Muscle of back (tissue), 13 donors: ENCODE measurements at places on chromosomes 2 and 18.

- DNase-seq: no peak
These were observed 24.3 kb upstream of the REL start for GRCh38 chr2:60857056-60857455.

DNA sequence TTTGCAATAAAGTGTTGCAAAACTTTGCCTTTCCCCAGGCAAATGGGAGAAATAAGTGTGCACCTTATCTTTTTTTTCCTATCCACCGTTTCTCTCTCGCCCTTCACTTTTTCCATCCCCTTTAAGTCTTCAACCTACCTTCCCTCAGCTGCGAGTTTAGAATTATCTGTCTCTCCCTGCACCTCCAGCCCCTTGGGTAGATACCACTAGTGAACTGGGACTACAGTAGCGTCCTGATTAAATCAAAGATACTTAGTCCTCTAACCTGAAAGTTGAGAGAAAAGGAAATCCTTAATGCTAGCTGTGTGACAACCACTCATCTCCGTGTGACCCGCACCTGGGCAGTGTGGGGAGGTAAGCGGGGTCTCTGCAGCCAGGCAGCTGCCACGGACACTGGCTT lies 16.1 kb upstream of the PPP4R1 start:
- no peak for DNase-seq

DNA sequence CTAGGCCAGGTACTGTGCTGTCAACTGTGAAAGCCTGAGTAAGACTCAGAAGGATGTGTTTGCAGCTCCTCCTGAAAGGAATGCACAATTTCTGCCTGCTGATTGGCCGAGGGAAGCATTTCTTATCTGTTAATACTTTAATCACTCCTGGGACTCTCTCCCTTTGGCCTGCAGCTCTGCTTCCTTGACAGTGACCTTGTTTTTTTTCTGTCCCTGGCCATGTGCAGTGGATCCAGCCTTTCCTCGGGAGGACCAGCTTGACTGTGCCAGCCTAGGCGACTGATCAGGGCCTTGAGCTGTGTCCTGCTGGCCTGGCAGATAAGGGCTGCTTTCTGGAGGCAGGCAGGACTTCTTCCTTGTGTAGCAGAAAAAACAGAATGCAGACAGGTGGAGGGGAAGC lies 10.0 kb downstream of the RNF144A start:
- DNase-seq: no peak

DNA sequence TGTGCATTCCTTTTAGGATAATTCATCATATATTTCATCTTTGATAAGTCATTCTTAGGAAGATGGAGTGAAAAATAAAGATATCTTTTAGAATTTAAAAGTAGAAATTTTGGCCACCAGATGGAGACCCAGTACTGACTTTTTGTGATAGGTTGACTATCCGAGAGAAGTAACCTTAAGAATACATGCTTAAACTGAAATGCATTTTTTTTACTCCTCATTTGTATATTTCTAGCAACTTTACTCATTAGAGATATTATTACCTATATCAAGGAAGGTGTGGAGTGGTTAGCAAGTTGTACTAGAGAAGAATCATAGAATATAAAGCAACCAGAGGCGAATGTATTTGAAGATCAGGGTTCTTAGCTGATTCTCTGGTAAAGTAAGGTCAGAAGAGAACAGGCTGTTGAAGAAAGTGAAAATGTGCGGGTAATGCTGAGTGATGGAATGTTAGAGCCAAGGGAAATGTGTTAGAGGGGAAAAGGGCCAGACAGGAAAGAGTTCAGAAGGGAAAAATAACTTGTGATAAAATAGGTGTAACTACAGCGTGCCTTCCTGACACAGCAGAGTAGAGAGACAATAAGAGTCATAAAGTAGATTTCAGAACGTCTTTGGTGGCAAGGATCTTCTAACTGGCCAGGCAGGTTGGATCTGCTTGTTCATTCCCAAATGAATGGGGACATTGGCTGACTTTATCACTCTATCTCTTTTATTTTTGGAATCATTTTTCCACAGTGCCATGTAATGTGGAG lies 52.3 kb downstream of the TDRD15 start:
- peak; percentile 9 for DNase-seq

- DNase-seq: no peak
These were observed 17.5 kb downstream of the NOSTRIN start for GRCh38 chr2:168819829-168820489.

DNA sequence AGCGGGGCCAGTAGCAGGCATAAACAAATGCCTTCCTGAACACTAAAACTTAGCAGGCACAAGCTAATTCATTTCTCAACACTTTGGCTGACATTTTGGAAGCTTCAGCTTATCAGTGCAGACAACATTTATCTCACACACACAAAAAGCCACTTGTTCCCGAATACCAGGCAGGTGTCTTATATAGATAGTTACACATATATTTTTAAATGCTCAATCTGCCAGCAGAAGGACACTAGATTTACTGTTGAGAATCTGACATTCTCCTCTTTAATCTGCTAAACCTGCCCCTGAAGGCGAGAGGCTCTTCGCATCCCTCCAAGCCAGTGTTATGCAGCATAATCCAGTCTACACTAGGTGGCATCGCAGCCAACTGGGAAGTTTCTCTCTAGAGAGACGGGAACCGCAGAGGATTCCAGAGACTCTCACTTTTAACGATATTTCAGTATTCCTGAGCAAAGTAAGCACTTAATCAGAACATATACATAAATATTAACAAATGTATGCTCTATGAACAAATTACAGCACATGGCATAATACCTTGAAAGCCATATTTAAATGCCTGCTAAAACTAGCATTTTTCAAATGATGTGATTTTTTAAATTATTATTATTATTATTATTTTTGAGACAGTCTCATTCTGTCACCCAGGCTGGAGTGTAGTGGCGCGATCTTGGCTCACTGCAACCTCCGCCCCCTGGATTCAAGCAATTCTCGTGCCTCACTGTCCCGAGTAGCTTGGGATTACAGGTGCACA lies 90.2 kb upstream of the SCG2 start:
- DNase-seq: peak; percentile 5

DNA sequence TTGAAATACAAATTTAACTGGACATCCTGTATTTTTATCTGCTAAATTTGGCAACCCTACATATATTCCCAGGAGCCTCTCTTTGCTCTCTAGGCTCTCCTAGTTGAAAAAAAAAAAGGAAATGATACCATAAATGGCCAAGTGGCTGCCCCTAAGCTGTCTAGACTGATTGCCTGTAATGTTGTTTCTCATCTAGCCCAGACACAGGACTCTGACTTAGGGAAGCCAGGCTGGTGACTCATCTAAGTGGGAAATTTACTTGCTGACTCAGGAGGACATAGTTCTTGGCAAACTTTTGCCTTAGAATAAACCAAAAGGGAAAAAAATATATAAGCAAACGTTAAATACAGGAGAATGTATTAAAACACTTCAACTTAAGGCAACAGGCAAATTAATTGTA lies 14.6 kb upstream of the ITGAV start:
- peak; percentile 46 for DNase-seq

DNA sequence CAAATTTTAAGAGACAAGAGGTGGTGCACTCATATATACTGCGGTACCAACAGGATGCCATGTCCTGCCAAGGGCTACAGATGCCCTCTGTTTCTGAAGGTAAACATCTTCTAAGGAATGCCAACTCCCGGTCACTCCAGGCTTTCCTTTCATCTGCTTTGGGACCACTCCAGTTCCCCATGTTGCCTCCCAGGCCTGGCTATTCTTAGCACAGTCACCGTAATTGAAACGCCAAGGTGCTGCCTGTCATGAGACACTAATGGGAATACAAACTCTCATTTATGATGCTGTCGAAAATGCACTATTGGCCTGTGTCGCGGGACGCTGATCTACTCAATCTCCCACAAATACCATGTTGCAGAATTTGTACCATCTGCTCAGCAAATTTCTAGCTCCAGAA lies 79.6 kb downstream of the KLF7 start:
- DNase-seq: no peak

- no peak for DNase-seq
These were observed 772 bp downstream of the RELCH start for GRCh38 chr18:62187543-62188510.

DNA sequence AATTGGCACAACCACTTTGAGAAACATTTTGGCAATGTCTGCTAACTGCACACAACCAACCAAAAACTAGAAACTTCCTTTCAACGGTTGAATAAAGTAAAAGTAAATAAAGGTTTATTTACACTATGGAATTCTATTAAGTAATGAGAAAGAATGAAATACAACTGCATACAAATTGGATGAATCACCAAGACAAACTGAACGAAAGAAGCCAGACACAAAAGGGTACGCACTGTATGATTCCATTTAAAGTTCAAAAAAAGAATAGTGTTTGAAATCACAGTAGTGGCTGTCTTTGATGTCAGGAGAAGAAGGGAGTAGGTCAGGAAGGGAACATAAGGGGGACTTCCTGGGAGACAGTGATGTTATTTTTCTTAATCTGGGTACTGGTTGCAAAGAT lies 46.5 kb upstream of the SULT1C3 start:
- DNase-seq: no peak

GRCh38 chr18:76367168-76368125 lies 127.6 kb downstream of the ZNF516 start:
- DNase-seq: no peak

DNA sequence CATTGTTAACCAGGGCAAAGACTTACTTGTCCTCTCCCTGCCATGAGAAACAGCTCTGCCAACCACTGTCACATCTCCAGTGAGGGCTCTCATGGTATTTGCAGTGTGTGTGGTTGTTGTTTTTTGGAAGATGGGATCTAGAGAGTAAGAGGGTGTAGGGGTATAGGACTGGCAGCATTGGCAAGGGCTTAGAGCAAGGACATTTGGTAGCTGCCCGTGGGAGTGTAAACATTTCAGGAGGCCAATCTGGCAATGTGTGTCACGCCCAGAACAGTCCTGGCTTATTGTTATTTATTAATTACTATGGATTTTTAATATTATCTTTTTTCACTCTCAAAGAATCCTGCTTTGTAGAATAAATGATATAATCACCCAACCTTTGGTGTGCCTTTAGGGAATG lies 90.5 kb downstream of the TMEM17 start:
- no peak for DNase-seq

GRCh38 chr18:13438507-13439056 lies 220.0 kb downstream of the LDLRAD4 start:
- no peak for DNase-seq

GRCh38 chr2:132503701-132504100 lies 87.1 kb downstream of the GPR39 start:
- DNase-seq: no peak

GRCh38 chr2:18830962-18831361 lies 241.6 kb upstream of the NT5C1B start:
- DNase-seq: no peak

DNA sequence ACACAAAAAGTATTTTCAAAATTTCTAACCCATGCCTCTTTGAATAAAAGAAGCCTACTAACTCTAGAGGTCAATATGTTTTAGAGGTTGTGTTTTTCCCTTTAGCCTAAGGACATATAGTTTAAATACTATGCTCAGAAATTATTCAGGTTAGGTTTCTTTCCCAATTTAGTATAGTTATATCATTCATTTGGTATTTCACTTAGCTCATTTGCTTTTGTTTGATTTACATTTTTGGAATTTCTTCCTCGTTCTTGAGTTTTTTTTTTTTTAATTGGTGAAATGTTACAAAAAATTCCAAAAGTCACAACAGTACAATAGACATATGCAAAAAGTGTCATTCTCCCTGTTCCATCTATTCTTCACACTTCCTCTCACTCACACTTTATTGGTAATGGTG lies 371.3 kb upstream of the TNP1 start:
- DNase-seq: no peak

DNA sequence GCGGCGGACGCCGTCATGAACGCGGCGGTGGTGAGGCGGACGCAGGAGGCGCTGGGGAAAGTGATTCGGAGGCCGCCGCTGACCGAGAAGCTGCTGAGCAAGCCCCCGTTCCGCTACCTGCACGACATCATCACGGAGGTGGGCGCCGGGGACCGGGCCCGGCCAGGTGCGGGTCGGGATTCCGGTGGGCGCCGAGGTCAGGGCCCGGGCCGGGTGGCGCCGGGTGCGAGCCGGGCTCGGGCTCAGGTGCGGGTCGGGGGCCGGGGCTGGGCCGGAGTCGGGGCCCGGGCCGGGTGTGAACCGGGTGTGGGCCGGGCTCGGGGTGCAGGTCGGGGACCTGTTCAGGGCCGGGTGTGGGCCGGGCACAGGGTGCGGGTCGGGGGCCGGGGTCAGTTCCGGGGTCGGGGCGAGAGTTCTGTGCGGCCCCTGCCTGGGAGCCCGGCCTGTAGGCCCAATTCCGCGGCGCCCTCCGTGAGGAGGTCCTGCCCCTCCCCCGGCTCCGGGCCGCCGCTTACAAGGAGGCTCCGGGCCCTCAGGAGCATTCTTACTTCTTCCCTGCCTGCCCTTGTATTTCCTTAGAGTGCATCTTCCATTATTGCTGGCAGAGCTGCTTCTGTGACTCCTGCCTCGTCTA lies 447 bp downstream of the TRAF3IP1 start:
- DNase-seq: no peak
